ENCODE measurements at places on chromosomes 3 and 15.

- no peaks in the 10 kb centered on the region for H3K36me3 ChIP-seq
- H3K4me3 ChIP-seq = no peak overlapping the region
- H3K27ac ChIP-seq = no peak overlapping the region
Observed at GRCh38 chr15:88805031-88805780, 2.0 kb downstream of the ACAN start.

DNA sequence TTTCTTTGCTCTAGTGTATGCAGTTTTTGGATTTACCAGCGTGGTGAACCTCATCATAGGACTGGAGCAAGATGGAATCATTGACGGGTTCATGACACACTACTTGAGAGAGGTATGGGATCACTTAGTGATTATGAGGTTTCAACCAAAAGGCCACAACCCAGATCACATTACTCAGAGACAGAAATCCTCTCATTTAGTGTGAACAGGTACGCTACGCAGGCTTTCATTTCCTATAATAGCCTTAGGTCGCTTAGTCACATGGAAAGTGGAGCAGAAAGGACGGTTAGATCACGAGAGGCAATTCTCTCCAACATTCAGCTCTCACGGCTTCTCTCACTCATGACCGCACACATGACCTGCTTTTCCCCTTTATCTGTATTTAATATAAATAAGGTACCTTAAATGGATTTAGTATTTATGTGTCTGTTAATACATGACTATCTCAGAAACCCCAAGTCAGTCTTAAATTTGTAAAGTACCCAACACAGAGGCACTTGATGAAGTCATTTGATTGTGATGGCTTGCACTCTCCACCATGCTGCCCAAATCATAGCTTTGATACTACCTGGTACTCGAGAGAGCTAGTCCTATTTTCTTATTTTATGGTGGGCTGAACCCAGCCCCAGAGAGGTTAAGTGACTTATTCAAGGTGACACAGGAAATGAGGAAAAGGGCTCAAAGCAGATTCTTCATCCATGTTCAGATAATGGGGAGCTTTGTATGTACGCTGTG is 8.6 kb downstream of the TM6SF1 start:
- no peaks in the 10 kb centered on the region for H3K27me3 ChIP-seq
- DNase-seq = no peak

- no peaks in the 10 kb centered on the region for H3K36me3 ChIP-seq
- H3K4me1 ChIP-seq = no peaks in the 10 kb centered on the region
- H3K27me3 ChIP-seq = no peaks in the 10 kb centered on the region
- DNase-seq = no peak
Observed at GRCh38 chr3:109392293-109392692, 54.9 kb upstream of the DPPA4 start.

DNA sequence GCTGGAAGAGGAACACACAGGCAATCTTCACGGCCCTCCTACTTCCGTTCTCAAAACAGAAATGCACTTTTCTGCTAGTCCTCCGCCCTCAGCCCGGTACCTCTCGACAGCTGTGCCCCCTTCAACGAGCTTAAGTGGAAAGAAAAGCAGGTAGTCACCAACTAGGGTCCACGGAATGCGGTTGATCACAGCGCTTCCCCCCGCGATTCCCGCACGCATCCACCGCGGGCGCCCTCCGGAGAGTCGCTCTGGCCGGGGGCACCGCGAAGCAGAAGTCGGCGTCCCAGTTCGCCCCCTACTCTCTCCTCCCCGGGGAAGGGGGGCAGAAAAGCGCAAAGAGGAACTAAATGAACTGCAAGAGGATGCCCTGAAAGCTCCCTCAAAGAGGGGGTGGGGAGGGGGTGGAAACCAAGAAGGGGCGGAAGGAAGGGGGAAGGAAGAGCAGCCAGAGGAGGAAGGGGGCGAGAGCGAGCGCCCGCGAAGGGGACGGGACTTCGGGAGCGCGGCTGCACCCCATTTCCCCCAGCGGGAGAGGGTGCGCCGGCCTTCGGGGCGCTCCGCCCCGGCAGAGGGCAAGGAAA is 738 bp downstream of the ACAP2 start:
- peak; percentile 62 for DNase-seq
- H3K27me3 ChIP-seq = no peaks in the 10 kb centered on the region
- peak overlapping the region; percentile 98 for H3K27ac ChIP-seq
- peaks cover 38% of the 10 kb centered on the region for H3K4me1 ChIP-seq
- peak overlapping the region; percentile 92 for H3K4me3 ChIP-seq
- H3K36me3 ChIP-seq = no peaks in the 10 kb centered on the region

GRCh38 chr15:76514282-76514681 is 177.7 kb downstream of the ISL2 start:
- no peak overlapping the region for H3K4me3 ChIP-seq
- no peaks in the 10 kb centered on the region for H3K36me3 ChIP-seq
- H3K4me1 ChIP-seq = no peaks in the 10 kb centered on the region
- no peaks in the 10 kb centered on the region for H3K27me3 ChIP-seq
- no peak for DNase-seq

- H3K4me1 ChIP-seq = no peaks in the 10 kb centered on the region
- H3K4me3 ChIP-seq = no peak overlapping the region
- no peak for DNase-seq
- no peak overlapping the region for H3K27ac ChIP-seq
- H3K36me3 ChIP-seq = no peaks in the 10 kb centered on the region
- no peaks in the 10 kb centered on the region for H3K27me3 ChIP-seq
Observed at GRCh38 chr15:63856711-63857460, 23.1 kb upstream of the HERC1 start.

GRCh38 chr15:35926007-35926380 is 380.0 kb upstream of the DPH6 start:
- H3K4me3 ChIP-seq = no peak overlapping the region
- H3K27ac ChIP-seq = no peak overlapping the region
- no peak for DNase-seq

DNA sequence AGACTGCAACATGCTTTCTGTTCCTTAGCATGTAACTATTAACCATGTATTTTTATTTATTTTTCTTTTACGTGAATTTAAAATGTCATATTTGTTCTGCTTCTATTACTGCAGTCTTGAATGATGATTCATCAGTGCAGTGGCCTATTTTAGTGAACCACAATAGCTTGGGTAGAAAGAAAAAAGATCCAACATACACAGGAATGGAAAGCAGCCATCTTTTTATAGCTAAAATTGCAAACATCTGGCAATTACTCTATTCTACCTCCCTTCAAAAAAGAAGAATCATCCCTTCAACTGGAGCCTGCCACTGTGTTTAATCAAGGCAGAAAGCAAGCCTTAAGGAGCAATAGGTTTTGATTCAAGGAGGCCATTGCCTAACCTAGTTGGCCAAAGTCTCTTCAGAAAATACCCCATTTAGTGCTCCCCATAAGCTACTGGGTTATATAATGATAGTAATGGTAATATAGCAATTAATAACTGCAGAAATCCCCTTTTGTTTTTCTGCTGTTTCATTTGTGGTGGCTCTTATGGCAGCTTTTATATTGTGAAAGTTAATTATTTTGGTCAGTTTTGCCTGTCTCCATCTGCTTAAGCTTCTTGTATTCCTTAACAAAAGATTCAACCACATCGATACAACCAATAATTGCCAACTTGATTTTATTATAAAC is 267.3 kb downstream of the LPP start:
- no peak for DNase-seq
- peak overlapping the region; percentile 46 for H3K27ac ChIP-seq
- H3K36me3 ChIP-seq = no peaks in the 10 kb centered on the region
- no peaks in the 10 kb centered on the region for H3K27me3 ChIP-seq

DNA sequence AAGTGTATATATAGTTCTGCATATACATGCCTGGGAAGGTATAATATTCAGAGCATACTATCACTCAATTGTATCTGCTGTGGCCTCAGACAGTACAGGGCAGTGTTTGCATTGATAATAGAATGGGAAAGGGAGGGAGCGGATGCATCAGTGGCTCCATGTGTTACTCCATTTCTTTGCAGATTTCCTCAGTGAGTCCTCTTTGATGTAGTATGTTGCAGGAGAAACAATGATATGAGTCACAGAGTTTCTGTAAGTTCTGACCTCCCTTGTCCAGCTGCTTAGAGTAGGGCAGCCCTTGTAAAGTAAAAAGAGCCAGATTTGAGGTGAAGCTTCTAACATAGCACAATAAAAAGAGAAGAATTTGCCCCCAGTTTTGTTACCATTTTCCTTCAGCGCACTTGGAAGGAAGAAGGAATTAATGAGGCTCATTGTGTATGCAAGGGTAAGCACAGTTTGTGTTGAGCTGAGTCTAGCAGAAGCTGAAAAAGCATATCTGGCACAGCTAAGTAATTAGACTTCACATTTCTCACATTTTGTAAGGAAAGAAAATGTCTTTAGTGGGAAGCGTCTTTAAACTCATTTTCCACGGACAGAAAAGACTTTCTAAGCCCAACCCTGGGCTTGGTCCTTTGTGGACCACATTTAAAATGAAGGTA is 555.8 kb upstream of the IL12A start:
- H3K27ac ChIP-seq = no peak overlapping the region
- H3K4me1 ChIP-seq = no peaks in the 10 kb centered on the region
- no peaks in the 10 kb centered on the region for H3K27me3 ChIP-seq
- no peaks in the 10 kb centered on the region for H3K36me3 ChIP-seq

DNA sequence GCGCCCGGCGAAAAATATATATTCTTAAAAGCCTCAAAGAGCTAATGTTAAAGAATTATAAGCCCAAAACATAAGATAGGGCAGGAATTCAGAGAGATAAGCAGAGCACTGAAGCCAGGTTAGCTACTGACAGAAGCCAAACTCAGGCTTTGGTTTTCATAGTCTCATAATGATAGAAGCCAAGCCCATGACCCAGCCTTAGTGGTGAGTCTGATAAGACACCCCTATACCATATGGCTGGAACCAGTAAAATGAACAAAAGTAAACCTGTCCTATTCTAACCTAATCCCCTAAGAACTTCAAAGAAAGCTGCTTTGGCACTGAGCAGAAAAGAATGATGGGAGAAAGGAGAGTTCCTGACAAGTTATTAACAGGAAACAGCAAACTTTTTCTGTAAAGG is 25.9 kb downstream of the MYO9A start:
- DNase-seq = no peak
- H3K36me3 ChIP-seq = no peaks in the 10 kb centered on the region
- no peaks in the 10 kb centered on the region for H3K27me3 ChIP-seq

GRCh38 chr3:56702490-56703315 is 19.6 kb upstream of the TASOR start:
- no peak overlapping the region for H3K27ac ChIP-seq
- no peaks in the 10 kb centered on the region for H3K27me3 ChIP-seq
- peaks cover 3% of the 10 kb centered on the region for H3K4me1 ChIP-seq
- H3K36me3 ChIP-seq = no peaks in the 10 kb centered on the region
- no peak overlapping the region for H3K4me3 ChIP-seq

GRCh38 chr3:196344663-196345062 is 6.5 kb upstream of the TM4SF19 start:
- peaks cover 3% of the 10 kb centered on the region for H3K36me3 ChIP-seq
- H3K4me3 ChIP-seq = no peak overlapping the region
- no peaks in the 10 kb centered on the region for H3K27me3 ChIP-seq
- DNase-seq = no peak
- H3K27ac ChIP-seq = no peak overlapping the region

All from lower lobe of right lung (tissue), 2 donors.